ENCODE measurements at places on chromosomes 7 and 10.

DNA sequence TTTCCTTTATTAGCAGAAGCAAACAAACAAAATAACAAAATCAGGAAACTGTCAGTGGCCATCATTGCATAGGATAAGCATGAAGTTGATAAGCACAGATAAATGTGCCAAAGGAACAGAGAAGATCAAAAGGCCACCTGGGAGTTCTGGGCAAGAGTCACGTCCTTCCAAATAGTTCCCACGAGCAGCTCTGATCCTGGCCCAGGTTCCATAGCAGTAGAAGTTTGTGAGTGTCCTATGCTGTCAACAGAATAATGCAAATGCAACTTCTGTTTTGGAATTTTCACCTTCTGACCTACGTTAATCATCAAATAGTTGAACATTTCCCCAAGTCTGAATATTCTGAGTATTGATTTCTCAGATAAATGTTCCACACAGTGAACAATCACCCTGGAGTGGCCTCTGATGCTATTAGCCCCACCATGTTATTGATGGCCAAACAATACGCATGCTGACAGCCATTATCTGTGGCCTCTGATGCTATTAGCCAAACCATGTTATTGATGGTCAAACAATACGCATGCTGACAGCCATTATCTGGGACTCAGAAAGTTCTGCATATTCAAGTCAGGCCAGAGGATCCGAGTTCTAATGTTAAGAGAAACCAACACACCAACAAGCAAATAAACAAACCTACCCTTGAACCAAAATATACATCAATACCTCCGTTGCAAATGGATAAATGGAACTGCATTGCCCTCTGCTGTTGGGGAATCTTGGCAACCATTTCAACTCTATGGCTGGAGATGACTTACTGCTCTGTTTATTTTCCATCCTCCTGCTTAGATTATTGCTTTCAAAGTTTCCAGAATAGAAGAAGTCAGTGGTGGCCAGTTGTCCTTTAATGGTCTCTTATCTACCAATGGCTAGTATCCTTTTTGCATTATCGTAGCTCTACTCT lies 63.3 kb downstream of the MRC1 start:
- no peak for DNase-seq

GRCh38 chr10:9230625-9231024 lies 1176.1 kb downstream of the GATA3 start:
- DNase-seq, result no peak

DNA sequence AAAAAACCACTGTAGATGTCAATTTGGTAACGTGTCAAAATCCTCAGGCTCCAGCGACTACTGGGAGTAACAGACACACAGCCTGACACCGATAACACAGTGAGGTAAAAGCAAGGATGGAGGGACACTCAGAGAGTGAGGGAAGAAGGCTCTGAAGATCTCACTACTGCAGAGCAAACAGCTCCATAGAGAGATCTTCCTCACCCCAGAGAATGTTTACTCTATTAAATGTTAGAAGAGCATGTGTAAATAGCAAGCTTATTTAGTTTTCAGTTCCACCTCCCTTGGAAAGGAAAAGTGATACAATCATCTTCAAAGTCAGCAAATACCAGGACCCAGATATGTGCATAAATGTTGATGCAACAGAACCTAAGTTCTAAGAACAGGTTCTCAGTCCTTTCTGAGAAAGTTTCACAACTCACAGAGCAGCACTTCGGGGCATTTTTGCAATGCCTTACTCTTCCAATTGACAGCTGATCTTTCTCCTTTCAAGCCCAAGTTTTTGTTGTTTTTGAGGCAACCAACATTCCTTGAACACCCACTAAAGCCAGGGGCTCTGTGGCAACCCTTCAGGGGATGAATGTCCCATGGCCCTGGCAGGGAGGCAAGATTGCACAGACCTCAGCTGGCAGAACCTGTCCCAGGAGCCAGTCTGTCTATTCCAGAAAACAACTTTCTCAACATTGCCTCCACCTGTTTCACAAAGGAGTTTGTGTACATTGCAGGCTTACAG lies 177.4 kb downstream of the SFMBT2 start:
- no peak for DNase-seq

- DNase-seq, result peak; percentile 63
Observed at GRCh38 chr7:127391591-127392181, 822 bp downstream of the ZNF800 start.

DNA sequence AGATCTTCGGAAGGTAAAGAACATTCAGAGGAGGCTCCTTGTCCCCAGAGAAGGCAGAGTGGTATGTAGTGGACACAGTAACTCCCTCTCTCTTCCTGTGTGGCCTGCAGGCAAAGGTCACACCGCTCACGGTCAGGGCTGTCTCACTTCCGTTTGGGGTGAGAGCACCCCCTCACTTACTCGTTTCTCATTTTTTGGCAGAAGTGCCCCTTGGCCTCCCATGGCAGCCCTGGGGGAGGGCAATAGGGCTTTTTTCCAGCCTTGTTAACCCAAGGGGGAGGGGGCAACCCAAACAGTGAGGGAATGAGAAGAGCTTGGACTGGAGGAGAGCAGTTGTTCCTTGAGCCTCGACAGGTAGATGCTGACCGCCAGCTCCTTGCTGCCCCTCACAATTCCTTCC lies 31.8 kb upstream of the SRGN start:
- DNase-seq, result no peak

- DNase-seq, result no peak
Observed at GRCh38 chr10:1020958-1021357, 4.7 kb downstream of the IDI2 start.

DNA sequence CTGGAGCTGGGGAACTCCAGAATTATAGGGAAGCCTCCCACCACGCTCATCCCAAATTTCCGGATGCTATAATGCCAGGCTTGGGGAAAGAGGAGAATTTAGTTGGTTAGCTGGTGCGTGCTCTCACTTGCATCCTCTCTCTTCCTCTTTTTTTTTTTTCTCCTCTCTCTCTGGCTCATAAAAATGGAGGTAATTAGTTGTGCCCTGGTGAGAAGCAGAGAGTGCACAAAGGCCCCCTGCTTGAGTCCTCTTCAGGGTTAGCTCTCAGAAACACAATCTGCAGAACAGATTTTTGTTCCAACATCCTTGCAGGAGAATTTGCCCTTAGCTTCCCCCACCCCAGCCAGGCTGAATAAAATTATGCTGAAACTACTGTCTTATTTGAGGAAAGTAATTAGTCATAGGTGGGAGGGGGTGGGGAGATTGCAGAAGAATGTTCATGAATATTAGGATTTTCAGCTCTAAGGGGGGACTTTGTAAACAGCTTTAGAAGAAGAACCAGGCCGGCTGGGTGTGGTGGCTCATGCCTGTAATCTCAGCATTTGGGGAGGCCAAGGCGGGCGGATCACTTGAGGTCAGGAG lies 7.6 kb downstream of the SERPINE1 start:
- DNase-seq, result no peak

GRCh38 chr7:5497295-5498103 lies 73.9 kb upstream of the TNRC18 start:
- no peak for DNase-seq

GRCh38 chr10:60420991-60421894 lies 31.6 kb upstream of the ANK3 start:
- no peak for DNase-seq

DNA sequence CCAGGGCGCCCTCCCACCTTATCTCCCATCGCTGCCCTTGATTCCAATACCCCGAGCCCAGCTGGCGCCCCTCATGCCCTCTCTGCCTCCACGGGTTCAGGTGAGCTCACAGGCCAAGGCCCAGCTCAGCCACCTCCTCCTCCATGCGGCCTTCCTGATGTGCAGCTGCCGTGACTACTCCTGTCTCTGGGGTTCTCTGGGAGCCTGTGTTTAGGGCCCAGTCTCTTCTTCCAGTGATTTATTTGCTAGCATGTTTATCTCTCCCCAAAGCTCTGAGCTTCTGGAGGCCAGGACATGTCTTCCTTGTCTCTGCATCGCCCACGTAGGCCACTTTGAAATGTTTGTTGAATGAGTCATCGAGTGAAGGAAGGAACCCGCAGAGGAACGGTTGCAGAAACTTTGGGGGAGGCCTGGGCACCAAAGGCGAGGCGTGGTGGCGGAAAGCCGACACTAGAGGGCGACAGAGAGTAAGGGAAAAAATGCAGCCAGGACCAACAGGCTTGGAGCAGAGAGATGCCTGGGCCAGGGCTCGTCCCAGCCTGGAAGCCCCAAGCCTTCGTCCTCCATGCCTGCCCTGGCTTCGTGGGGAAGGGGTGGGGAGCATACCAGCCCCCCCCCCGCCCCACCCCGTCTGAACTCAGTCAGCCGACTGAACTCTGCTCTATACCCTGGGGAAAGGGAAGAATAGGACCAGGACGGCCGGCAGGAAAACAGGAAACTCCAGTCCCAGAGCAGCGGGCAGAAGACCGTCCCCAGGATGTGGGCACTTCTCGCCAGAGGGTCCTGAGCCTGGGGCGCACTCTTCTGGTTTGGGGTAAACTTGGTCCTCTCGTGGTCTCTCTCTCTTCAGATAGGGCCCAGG lies 10.9 kb upstream of the HSPB1 start:
- DNase-seq, result peak; percentile 94

- DNase-seq, result no peak
Observed at GRCh38 chr7:68245688-68246087, 1249.1 kb downstream of the TYW1 start.
